NCI-H2227 treated with DMSO at 0.1 percent for 48 hours (cell line): ENCODE measurements at places on chromosomes 12 and 14.
A peak's percentile ranks its signal among the peaks of the same experiment; 100 is the strongest.

DNA sequence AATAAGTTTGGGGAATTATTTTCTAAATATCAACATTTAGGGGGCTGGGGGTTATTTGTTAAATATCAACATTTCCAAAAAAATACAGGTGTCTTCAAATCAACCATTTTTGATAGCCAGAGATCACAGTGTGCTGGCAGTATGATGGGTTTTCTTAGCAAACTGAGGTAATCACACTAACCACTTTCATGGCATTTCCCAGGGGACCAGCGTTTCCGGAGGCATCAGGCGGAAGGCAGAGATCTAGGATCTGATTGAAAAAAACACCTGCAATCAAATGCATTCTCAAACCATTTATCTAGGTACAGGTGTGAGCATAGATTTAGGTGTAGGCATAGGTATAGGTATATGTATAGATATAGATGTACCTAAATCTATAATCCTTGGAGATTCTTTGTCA, 34.6 kb downstream of the GLRX5 start:
- DNase-seq, result no peak

DNA sequence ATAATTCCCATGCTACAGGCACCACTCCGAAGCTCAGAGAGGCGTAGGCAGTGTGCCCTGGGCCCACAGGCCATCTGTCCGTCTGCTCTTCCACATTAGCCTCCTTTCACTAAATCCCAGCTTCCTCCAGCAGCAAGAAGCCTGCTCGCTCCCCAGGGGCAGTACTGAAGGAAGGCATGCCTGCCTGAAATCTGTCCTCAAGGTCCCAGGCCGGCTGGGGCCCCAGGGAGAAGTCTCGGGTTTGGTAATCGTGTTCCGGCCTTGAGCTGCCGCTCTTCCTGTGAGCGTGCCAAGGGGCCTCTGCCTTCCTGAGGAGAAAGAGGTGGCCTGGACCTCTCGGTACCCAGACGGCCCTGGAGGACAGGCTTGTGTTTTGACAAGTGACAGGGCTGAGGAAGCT, 15.2 kb upstream of the DLK1 start:
- DNase-seq, result no peak

DNA sequence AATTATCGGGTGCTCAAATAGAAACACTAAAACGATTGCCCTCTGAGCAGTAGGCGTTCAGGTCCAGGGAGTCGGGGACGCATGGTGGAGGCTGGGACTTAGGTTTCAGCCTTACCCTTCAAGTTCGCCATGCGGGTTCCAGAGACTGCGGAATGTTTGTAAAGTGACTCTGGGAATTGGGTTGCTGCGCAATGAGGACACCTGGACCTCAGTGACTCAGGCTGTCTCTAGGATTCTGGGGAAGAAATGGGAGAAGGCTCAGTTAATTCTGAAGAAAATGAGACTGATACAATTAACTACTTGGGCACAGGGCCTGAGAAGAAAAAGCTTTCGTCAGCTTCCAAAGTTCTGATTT, 1.1 kb downstream of the LGALS3 start:
- no peak for DNase-seq

DNA sequence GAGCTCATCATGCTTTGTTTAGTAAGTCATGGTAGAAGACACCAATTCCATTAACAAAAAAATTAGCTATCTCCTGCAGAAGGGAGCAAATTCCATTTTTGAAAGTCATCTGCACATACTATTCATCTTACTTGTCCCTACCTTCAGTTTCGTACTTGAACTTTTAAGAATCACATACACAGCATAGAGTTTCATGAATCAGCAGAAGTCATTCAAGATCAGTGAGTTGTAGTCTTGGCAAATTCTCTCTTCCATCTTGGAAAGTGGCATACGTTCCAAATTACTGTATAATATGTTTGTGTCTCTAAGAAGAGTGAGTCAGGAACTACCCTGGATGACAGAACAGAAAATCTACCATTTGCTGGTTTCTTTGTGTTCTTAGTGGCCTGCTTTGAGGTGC, 14.1 kb downstream of the VRK1 start:
- DNase-seq, result no peak

- DNase-seq, result no peak
Measured at GRCh38 chr12:176321-177181, 37.4 kb downstream of the SLC6A12 start.

DNA sequence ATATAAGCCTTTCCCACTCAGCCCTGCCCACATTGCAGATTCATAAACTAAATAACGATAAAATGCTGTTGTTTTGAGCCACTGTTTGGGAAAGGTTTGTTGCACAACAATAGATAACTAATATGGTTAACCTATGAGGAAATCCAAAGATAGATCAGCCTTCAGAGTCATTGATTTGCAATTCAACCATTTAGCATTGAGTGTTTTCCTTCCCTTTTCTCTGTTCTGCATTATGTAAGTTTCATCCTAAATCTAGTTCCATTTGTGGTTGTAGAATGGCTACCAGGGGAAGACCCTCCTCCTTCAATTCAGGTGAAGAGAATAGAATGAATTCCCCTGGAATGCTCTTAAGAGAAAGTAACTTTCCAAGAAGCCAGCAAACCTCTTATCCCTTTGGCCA, 19.6 kb downstream of the TC2N start:
- DNase-seq, result no peak

- no peak for DNase-seq
Measured at GRCh38 chr12:101612160-101612916, 17.6 kb downstream of the MYBPC1 start.

- peak; percentile 44 for DNase-seq
Measured at GRCh38 chr12:94980577-94980976, 22.9 kb downstream of the NDUFA12 start.

DNA sequence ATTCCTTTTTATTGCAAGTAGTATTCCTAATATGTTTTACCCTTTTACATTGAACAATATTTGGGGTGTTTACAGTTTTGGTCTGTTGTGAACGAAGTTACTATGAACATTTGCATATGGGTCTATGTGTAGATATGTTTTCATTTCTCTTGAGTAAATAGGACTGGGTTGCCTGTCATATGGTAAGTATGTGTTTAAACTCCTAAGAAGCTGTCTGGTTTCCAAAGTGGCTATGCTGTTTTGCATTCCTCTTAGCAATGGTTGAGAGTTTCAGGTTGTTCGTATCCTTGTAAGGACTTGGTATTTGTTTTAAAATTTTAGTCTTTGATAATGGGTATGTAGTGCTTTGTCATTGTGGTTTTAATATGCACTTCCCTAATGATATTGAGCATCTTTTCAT, 6.3 kb downstream of the METAP2 start:
- no peak for DNase-seq

- no peak for DNase-seq
Measured at GRCh38 chr12:14965221-14965620, 3.8 kb upstream of the ARHGDIB start.

- no peak for DNase-seq
Measured at GRCh38 chr14:74684434-74684833, 28.4 kb downstream of the AREL1 start.

- no peak for DNase-seq
Measured at GRCh38 chr14:24426912-24427536, 2.4 kb downstream of the CBLN3 start.

GRCh38 chr12:2800046-2800570, 5.3 kb downstream of the FKBP4 start:
- no peak for DNase-seq
